CD4-positive, alpha-beta T cell treated with Interleukin-15 for 4 hours (primary cell): ENCODE measurements at places on chromosomes 1 and 21.

GRCh38 chr1:152419917-152420316 lies 5.9 kb upstream of the CRNN start:
- no peak for DNase-seq

GRCh38 chr1:1391225-1391624 lies 7.9 kb downstream of the CCNL2 start:
- DNase-seq = no peak

DNA sequence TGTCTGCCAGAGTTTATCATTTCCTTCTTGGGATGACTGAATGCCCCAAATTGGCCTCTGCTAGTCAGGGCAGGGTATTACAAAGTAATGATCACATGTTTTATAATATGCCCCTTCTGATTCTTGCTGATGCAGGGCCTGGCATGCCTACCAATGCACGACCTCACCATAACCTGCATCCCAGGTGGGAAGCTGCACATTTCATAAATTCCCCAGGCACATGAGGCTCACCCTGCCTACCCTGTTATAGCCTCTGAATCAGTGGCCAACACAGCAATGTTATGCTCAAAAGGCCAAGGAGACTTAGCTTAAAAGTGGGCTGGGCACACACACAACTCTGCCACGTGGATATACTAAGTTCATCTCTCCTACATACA lies 28.0 kb upstream of the XPR1 start:
- DNase-seq = no peak

- no peak for DNase-seq
Measured at GRCh38 chr1:6743189-6744101, 41.8 kb upstream of the CAMTA1 start.

- no peak for DNase-seq
Measured at GRCh38 chr1:200072636-200073285, 45.3 kb downstream of the NR5A2 start.

DNA sequence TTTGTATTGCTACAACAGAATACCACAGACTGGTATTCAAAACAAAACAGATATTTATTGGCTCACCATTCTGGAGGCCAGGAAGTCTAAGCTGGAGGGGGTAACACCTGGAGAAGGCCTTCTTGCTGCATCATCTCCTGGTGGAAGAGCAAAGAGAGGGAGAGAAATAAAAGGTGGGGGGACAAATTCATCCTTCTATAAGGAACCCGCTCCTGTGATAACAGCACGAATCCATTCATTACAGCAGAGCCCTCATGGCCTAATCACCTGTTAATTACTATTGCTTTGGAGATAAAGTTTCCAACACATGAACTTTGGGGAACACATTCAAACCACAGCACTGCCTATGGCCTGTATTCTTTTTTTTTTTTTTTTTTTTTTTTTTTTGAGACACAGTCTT lies 5.4 kb downstream of the S100A2 start:
- no peak for DNase-seq

DNA sequence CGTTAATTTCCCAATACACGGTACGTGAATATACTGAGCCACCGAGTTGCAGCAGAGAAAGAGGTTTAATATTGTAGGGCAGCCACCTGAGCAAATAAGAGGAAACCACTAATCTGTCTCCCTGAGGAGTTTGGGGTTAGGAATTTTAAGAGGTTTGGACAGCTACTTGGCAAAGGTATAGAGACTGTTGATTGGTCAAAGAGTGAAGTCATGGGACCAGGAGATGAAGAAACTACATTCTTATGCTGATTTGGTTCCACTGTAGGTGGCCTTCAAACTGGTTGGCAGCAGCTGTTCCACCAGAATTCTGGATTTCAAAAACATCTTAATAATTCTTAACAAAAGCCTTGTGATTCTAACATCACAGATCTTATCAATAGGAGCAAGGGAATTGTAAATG lies 485.4 kb upstream of the PRMT6 start:
- no peak for DNase-seq

GRCh38 chr1:75166821-75167220 lies 32.6 kb downstream of the LHX8 start:
- no peak for DNase-seq

DNA sequence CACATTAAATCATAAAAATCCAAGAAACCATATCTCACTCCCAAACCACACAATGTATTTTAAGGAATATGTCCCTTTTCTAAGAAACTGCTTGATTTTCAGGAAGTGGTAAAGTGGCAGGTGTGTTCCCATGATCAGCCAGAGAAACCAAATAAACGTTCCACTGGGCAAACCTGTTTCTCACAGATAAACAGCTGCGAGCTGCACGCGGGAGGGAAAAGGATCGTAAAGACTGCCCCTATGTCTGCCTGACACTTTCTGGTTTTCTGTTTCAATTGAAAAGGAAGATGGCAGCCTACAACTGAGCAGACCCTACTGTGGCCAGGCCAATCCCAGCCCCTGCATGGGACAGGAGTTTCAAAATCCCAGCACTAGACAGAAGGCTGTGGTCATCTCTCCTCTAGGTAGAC lies 36.6 kb downstream of the HIVEP3 start:
- DNase-seq = no peak

DNA sequence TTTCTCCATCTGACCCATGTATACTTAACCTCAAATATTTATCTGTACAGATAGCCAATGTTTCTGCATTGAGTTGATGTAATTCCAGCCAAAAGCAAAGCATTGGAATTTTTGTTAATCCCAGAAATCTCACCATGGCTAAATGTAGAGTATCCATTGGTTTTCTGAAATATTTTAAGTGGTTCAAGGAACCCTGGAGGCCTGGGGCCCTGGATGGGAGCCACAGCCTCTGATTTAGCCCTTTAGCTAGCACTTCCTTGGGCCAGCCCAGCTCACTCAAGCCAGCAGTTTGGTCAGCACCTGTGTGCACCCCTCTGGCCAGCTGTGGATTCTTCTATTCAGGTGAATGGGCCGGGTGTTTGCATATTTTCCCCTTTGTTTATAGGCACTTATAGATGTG lies 18.8 kb upstream of the EPS8L3 start:
- DNase-seq = no peak

DNA sequence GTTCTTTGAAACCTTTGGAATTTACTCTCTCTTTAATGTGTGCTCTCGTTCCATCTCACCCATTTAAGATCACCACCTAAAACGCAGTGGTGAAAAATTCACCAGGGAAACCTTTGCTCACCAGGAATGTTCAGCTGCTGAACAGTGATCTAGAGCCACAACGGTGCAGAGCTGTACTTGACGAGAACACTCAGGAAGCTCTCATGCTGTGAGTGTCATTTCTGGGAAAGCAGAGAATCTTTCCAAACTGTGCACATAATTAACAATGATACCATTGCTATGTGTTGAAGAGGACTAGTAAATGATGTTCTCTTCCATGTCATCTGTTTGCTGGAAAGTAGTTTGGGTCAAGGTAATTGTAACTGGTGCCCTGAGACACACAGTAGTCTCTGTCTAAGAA lies 117.1 kb downstream of the ZZZ3 start:
- no peak for DNase-seq

- peak; percentile 26 for DNase-seq
Measured at GRCh38 chr1:109910963-109911798, 532 bp downstream of the CSF1 start.

GRCh38 chr1:37862330-37862729 lies 2.9 kb upstream of the MTF1 start:
- no peak for DNase-seq

DNA sequence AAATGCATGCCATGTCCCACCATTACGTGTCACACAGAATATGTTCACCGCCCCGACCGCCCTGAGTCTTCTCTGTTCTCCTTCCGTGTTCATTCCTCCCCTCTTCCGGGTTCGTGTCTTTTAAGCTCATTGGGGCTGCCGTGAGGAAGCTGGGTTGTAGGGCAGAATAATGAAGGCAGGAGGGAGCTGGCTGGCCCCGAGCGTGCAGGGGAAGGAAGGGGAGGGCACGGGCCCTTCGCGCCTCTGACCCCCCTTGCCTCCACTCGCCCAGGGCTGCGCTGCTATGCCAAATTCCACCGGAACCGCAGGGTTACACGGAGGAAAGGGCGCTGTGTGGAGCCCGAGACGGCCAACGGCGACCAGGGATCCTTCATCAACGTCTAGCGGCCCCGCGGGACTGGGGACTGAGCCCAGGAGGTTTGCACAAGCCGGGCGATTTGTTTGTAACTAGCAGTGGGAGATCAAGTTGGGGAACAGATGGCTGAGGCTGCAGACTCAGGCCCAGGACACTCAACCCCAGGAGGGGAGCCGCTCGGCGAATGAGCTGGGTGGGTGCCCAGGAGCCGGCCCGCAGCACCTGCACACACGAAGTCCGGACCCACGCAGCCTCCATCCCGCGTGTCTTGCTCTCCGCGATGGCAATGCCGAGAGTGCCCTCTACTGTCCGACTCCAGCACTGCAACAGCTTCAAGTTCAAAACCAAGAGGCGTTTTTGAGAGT lies 16.5 kb upstream of the AGTRAP start:
- peak; percentile 87 for DNase-seq

DNA sequence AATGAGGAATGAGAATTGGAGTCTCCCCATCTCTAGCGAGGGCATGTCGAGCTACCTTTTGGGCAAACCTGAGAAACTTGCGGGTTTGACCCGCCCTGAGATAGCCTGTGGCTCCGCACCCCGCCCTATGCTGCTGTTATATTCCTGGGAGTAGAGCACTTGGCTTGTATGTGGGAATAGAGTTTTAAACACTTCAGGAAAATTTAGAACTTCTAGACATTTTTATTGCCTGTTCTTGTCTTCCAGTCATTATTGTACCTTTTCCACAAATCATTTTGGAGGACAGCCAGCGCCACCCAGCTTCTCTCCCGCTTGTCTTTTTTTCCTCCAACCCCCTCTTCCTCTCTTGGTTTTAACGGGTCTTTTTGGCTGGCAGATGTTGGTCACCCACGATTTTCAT lies 738 bp downstream of the GNPAT start:
- DNase-seq = peak; percentile 0

- DNase-seq = no peak
Measured at GRCh38 chr1:104163912-104164476, 414.3 kb downstream of the AMY1C start.

GRCh38 chr1:169650551-169650950 lies 20.6 kb upstream of the SELP start:
- no peak for DNase-seq

GRCh38 chr1:63859480-63860275 lies 85.9 kb downstream of the ROR1 start:
- DNase-seq = no peak

DNA sequence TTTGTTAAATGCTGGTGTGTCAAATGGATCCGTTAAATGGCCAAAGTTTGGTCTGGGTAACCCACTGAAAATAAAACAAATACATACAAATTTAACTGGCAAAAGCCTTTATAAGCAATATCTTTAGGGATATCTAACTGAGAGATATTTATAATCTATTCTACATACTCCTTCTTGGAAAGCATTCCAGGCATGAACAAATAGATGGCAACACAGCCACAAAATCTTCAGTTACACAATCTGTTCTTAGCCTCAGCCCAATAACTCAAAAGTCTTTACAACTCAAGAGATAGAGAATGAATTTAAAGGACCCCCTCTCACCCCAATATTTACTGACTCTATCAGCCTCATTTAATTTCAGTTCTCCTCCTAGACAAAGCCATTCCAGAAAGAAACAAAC lies 58.7 kb downstream of the NRDC start:
- DNase-seq = no peak

DNA sequence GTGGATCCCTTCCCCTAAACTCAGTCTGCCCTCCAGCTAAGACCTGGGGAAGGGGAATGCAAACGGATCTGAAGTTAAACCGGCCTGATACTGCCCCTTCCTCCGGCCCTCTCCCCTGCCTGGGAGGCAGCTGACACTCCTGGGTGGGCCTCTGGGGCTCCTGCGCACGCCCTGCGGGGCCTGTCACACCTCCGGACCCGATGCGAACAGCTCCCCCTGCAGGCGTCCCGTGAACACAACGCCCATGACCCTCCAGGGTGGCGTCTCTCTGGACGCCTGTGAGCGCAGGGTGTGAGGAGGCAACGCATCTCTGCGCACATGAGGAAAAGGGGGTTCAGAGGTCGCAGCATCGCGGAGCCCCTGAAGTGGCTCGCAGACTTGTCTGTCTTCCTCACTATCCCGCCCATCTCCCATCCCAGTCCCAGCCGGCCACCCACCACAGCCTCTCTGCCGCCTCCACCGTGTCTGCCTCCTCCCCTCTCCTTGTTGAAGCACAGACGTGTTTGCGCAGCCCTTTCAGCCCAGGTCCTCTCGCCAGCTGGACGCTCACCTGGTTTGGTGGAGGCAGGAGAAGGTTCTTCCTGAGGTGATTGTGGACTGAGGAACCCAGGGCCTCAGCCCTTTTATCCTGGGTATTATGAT lies 421 bp upstream of the LCE3A start:
- DNase-seq = no peak

GRCh38 chr1:40210511-40211204 lies 37.1 kb upstream of the TMCO2 start:
- DNase-seq = no peak

DNA sequence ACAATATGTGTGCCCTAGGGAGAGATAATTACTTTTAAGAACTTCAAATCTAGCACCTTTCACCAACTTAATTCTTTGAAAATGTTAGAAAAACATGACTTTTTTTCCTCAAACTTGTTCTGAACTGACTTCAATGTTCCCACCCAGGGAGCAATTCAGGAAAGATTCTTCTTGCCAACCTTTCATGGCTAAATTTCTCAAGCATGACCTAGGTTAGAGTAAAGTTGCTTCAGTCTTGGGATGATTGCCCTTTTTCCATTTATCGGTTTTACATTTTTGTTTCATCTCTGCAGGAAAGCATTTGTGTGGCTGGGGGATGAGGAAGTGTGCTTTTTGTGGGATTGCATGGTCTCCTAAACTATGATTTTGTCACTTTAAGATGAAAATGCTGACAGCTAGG lies 647.7 kb downstream of the LTN1 start:
- DNase-seq = no peak

DNA sequence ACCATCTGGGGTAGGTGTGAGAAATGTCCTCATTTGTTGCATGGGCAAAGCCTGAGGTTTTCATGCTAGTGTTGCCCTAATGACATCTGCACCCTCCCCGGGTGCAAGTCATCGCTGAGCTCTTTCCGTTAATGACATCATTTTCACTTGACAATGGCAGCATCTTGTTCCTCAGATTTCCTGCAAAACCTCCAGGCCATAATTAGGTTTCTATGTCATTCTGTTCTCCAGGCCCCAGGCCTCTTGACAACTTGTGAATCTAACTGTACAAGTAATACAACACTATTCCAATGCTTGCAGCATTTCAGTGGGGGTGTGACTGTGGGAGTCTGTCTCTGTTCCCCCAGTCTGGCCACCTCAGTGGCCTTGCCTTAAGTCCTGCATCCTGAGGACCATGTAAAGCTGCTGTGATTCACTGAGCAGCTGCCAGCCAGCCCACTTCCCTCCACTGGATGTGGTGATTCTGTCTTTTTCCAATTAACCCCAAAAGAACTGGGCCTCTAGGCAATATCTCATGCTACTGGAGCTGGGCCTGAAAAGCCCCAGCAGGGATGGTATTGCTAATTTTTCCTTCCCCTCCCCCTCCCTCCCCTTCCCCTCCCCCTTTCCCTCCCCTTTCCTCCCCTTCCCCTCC lies 22.8 kb downstream of the RAB7B start:
- DNase-seq = no peak
